ENCODE measurements at places on chromosomes 2 and 18. TPM values are rescaled to one million over a fixed set of nuclear protein-coding genes. Genes with fewer than 3 reads are reported as not detected.

Gene DCDC2C
- total RNA-seq, result not detected

Gene CCDC150
- 4.4 TPM for total RNA-seq

Gene PPP1R1C
- total RNA-seq, result 4.8 TPM

Gene LAMA1
- 7.2 TPM for total RNA-seq

Gene SH2D6
- total RNA-seq, result 1.0 TPM

Gene LCLAT1
- total RNA-seq, result 19.0 TPM

Gene TTR
- total RNA-seq, result not detected

Gene MOB1A
- total RNA-seq, result 196 TPM

Gene SKOR2
- not detected for total RNA-seq

Gene B3GNT7
- not detected for total RNA-seq

Gene CNRIP1
- total RNA-seq, result 11.4 TPM

Gene MC4R
- total RNA-seq, result 3.9 TPM

Gene UGT1A8
- total RNA-seq, result not detected

Gene VSNL1
- not detected for total RNA-seq

Gene IGFBP5
- total RNA-seq, result 4.4 TPM

Gene SCN9A
- total RNA-seq, result 6.3 TPM

Gene CLIP4
- 40.2 TPM for total RNA-seq

Gene CYS1
- total RNA-seq, result 5.9 TPM

Gene OBSL1
- 119 TPM for total RNA-seq

Gene PRKAG3
- total RNA-seq, result not detected

Gene RHBDD1
- 5.1 TPM for total RNA-seq

Gene NEU2
- not detected for total RNA-seq

Gene DSEL
- total RNA-seq, result 6.8 TPM

Gene PDE11A
- 0.91 TPM for total RNA-seq

Gene ACTR1B
- total RNA-seq, result 63.5 TPM

Gene TRAK2
- total RNA-seq, result 33.0 TPM

Gene ACADL
- not detected for total RNA-seq
